ENCODE measurements at places on chromosomes 1 and 21. TPM values are rescaled to one million over a fixed set of nuclear protein-coding genes. Genes with fewer than 3 reads are reported as not detected.

The TNFRSF14 gene
- not detected for total RNA-seq

The LDLRAD2 gene
- total RNA-seq: not detected

The ZYG11B gene
- total RNA-seq: 14.7 TPM

The ASPM gene
- total RNA-seq: 21.4 TPM

The ASCL5 gene
- 0.07 TPM for total RNA-seq

The SPATA6 gene
- 2.9 TPM for total RNA-seq

The HLCS gene
- 10.4 TPM for total RNA-seq

GRCh38 chr1:110083061-110083865, 12.8 kb upstream of the ALX3 start:
- DNase-seq: no peak

DNA sequence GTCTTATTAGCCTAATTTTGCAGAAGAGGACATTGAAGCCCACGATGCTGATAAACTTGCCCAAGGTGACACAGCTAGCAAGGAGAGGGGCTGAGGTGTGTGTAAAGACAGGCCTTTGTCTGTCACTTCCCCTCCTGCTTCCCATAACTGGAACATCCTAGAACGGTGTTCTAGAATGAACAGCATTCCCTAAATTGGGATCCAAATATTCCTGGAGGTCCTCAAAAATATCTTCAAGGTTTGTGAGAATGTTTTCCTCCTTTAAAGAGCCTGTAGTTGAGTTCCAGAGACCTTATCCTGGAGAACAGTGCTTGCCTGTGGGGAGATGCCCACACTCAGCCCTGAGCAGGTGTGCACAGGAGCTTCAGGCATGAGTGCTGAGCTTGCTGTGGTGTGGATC, 41.5 kb upstream of the SAMD13 start:
- no peak for DNase-seq

DNA sequence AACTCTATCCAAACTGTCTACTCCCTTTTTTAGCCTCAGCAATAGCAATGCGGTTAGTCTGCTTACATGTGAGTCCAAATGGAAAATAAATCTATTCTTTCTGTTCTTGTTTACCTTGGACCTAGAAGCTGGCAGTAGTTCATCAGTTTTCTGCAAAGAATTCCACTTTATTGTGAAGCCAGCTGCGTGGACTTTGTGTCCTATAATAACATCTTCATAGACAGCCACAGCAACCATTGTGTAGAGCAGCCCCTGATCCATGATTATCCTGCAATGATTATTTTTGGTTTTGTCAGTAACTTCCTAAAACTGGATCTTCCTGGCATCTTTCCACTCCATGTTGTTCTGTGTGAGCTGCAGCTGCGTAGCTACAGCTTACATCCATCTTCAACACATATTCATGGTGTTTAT, 408.7 kb downstream of the NUF2 start:
- no peak for DNase-seq

DNA sequence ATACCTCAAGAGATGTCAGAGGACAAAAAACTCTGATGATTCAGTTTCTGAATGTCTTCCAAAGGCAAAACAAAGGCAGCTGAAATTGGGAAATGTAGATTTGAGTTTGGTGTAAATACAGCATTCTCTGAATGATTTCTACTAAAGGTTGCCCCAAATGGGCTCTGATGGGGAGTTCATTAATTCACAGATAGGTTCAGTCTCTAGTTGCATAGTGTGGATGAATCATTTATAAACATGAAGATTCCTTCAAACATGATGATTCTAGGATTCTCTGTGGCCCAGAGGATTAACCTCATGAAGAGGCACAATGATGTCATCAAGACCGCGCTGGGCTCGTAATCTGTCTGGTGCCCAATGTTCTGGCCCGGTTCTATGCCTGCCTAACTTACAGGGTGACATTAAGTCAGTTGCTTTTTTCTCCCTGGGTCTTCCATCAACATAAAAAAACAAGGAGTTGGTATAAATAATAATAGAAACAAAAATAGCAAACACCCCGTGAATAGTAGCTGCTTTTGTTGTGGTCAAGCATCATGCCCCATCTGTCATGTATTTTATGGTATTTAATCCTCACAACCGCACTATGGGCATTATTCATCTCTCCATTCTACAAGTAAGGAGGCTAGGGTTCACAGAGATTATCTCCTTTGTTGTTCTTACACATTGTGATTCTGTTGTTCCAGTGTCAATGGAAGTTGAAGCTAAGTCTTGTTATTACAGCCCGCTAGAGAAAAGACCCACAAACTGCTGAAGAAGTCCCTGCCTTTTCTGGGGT, 509.6 kb upstream of the USP24 start:
- no peak for DNase-seq

GRCh38 chr1:111516005-111516535, 12.6 kb upstream of the ADORA3 start:
- no peak for DNase-seq

DNA sequence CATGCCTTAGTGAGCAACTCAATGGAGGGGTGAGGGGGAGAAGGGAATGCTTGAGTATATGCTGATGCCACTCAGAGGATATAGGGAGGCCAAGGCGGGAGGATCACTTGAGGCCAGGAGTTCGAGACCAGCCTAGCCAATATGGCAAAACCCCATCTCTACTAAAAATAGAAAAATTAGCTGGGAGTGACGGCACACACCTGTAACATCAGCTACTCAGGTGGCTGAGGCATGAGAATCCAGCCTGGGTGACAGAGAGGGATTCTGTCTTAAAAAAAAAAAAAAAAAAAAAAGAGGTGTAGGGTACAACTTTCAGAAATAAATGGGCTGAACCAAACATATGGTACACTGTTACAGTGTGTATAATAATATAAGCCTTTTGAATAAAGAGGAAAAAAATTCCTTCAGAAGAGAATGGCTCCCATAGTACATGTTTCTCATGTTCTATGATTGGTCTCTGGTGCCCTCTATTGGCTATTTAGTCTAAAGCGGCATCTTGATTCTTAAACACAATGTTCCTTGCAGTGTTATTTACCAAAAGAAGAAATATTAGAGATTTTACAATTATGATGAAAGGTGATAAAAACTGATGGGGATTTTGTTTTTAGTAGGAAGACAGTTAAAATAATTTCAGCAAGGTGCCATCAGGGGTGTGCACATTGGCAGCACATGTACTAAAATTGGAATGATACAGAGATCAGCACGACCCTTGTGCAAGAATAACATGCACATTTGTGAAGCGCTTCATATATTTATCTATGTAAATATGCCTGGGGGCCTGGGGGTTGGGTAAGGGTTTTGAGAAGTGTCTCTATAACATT, 109.8 kb downstream of the PATJ start:
- peak; percentile 22 for DNase-seq

- no peak for DNase-seq
Measured at GRCh38 chr1:243528459-243529121, 272.7 kb downstream of the SDCCAG8 start.

DNA sequence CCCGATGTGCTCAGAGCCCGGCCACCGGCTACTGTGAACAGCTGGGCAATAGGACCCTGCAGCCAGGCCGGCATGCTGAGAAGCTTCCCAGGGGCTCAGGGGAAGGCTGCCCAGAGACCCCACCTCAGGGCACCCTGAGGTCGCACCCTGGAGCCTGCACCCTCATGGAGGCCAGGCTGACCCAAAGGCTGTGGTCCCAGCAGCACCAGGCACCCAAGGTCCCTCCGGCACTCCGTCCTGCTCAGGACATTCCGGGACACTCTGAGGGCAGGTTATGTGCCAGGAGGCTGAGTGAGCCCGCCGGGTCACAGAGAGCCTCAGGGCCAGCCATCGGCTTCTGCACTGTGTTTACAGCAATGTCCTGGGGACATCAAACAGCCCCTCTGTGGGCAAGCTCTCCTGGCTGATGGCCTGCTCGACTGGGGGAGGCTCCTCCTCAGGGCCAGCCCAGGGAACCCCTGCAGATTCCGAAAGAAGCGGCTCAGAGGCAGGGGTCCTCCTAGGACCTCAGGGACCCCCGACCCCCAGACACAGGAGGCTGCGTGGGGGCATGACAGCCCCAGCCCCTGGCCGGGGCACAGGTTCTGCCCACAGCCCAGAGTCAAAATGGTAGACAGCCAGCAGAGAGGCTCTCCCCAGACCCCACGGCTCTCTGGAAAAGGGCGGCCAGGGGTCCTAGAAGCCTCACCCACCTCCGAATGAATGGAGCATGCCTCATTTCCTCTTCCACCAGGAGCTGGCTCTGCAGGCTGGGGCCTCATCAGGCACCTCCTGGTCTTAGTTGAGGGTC, 8.2 kb downstream of the SLC19A1 start:
- no peak for DNase-seq

DNA sequence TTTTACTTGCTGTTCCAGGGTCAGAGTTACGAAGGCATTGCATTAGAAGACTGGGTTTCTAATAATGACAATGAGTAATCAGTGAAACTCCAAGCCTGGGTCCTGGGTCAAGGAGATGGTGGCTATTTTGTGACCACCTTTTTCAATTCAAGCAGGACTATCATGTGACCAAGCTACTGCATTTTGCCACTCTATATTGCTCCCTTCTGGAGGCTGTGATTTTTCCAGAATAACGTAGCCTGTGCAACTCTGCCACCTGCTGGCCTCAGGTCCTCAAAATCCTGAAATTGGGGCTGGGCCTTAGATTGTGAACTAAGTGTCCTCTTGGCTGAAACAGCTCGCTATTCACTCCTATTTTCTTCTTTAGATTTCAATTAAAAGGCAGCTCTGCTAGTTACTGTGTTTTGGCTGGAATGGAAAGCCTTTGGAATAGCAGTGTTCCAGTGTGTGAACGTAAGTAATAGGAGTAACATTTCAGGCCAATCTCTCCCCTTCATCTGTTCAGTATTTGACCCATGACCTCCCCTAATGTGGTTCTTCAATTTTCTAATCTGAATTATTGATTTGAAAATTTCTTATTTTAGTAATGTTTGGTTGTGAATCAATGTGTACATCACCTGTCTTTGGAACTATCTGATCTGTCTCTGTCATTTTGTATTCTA, 52.9 kb upstream of the CD46 start:
- DNase-seq: peak; percentile 58

DNA sequence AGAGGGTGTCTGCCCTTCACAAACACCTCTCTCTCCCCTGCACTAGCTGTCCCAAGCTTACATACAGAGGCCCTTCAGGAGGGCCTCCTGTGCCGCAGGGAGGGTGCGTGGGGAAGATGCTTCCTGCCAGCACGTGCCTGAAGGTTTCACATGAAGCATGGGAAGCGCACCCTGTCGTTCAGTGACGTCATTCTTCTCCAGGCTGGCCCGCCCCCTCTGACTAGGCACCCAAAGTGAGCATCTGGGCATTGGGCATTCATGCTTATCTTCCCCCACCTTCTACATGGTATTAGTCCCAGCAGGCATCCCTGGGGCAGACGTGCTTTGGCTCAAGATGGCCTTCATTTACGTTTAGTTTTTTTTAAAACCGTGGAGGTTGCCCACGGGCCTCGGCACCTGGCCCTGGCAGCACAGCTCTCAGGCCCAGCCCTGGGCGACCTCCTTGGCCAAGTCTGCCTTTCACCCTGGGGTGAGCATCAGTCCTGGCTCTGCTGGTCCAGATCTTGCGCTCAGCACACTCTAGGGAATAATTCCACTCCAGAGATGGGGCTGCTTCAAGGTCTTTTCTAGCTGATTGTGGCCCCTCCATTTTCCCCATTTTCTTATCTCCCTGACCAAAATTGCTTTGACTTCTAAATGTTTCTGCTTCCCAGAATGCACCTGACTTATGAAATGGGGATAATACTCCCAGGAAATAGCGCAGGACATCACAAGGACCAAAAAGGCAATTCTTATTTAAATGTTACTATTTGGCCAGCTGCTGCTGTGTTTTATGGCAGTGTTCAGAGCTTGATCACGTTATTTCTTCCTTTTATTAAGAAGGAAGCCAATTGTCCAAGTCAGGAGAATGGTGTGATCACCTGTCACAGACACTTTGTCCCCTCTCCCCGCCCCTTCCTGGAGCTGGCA, 6.1 kb downstream of the NPPA start:
- DNase-seq: no peak

DNA sequence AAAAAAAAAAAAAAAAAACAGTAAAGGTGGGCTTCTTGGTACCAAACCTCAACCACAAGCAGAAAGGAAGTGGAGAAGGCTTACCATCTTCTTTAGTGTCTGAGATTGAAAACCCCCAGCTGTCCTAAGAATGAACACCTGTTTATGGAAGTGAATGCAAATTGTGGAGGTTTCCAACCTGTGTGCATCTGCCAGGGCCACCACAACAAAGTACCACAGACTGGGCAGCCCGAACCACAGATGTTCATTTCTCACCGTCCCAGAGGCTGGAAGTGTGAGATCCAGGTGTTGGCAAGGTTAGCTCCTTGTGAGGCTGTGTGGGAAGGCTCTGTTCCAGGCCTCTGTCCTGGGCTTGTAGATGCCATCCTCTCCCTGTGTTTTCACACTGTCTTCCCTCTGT, 348.7 kb downstream of the SETD4 start:
- no peak for DNase-seq

- no peak for DNase-seq
Measured at GRCh38 chr1:31800674-31800967, 15.2 kb downstream of the SPOCD1 start.

- no peak for DNase-seq
Measured at GRCh38 chr21:33988237-33989017, 72.8 kb upstream of the ATP5PO start.

DNA sequence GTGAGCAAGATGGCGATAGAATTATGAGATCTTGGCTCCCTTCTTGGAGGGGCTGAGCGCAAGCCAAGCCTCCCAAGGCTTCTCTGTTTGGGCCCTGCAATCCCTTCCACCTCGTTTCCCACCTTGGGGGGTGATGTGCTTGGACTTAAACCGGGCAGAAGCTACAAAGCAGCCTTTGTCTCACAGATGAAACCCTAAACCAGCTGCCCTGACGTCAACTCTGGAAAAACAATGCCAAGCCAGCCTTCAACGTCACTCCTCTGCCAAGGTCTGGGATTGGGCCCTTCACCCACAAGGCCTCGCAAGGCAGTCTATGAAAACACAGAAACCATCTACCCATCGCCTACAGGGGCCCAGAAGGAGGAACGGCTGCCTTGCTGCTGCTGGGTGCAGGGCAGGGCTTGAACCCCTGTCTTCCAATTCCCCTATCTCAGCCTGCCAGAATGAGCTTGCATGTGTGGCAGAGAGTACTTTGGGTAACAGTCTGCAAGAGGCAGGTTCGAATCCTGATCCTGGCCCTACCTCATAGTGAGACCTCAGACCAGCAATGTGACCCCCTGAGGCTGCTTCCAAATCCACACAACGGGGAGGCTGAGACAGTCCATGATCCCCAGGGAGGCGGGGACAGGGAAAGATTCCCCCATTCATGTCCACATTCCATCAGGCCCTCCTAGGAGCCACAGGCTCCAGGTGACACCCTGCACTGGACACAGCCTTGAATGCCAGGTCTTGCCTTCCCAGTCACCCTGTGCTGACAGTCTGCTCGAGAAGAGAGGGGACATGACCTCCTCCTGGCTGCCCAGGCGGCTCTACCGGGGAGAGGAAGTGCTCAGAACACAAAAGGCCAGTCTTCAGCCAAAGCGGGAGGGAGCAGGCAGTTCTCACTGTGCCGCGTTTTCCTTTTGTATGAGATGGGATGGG, 15.0 kb downstream of the IFFO2 start:
- peak; percentile 55 for DNase-seq

DNA sequence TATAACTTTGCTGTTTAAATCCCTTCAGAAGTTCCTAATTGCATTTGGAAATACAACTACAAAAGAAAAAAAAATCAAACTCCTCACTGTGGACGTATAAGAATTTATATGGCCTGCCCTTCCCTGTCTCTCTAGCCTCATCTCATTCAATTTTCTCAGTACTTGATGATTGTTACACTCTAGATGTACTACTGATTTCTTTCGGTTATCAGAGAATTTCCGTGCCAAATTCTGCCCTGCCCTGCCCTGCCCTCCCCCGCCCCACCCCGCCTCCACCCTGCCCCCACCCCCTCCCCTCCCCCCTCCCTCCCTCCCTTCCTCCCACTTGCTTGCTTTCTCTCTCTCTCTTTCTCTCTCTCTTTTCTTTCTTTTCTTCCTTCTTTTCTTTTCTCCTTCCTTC, 71.7 kb upstream of the MPC2 start:
- DNase-seq: no peak

- DNase-seq: no peak
Measured at GRCh38 chr1:86149591-86149990, 7.0 kb downstream of the COL24A1 start.
